ENCODE measurements at places on chromosomes 1 and 21.

DNA sequence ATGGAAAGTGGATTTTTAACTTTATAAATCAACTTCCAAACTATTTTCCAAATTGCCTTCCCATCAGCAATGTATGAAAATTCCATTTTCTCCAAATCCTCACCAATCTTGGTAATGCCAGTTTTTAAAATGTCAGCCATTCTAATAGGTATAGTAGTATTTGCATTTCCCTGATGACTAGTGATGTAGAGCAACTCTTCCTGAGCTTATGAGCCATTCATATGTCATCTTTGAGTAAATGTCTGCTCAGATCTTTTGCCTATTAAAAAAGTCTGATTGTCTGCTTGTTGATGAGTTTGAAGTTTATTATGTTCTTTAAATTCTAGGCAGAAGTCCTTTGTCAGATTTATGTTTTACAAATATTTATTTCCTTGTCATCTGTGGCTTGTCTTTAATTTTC is 54.7 kb downstream of the KDM1A start:
- no peak for DNase-seq

- DNase-seq = no peak
These were observed 59.0 kb upstream of the BCAR3 start for GRCh38 chr1:93740601-93741031.

- DNase-seq = no peak
These were observed 508.8 kb downstream of the PLPP3 start for GRCh38 chr1:56070601-56071000.

GRCh38 chr1:115136106-115136505 is 46.8 kb upstream of the TSPAN2 start:
- DNase-seq = no peak

GRCh38 chr1:204340081-204340889 is 19.4 kb downstream of the PLEKHA6 start:
- DNase-seq = no peak

DNA sequence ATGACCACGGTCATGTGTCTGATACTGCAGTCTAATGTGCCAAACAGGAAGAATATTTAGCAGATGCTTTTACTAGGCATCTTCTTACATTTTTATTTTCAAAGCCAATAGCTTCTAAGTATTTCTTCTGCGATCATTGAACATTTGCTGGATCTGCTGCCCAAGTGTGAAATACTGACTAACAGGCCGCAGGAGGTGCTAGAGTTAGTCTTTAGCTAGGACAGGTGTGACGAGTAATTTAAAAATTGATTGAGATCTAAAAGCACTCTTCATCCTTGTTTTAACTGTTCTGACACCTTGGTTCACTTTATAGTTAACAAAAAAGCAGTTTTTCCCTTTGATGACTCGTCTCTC is 748 bp upstream of the FAM78B start:
- no peak for DNase-seq

- DNase-seq = no peak
These were observed 21.9 kb upstream of the EPS8L3 start for GRCh38 chr1:109785446-109786111.

DNA sequence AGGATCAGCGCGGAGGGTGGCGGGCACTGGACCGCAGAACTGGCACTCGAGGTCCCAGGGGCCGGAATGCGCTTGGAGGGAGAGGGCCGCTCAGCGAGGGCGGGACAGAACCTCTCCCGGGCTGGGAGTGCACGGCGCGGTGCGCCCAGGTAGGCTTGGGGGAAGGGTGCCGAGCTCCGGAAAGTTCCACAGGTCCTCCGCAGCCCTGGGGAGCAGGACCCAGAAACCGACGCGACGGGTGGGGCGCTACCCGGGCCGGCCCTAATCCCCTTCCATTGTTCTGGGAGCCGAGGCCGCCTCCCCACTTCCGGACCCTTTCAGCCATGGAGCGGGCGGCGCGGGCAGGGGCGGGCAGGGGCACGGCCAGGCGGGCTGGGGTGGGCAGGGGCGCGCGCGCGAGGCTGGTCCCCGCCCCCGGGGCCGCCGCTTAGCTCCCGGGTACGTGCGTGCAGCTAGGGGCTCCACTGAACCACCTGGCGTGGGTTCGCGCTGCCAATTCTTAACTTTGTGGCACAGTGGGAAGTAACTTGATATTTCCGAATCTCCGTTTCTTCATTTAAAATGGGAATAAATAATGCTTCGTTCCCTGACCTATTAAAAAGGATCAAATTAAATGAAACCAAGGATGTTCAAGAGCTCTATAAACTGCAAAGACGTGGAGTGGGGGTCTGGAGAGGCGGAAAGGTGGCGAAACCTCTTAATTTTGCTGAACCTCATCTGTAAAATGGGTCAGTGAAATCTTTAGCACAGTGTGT is 20.7 kb downstream of the LGR6 start:
- DNase-seq = no peak

- DNase-seq = no peak
These were observed 25.7 kb downstream of the WARS2 start for GRCh38 chr1:119114786-119115185.

GRCh38 chr21:43619856-43620255 is 39.4 kb downstream of the HSF2BP start:
- no peak for DNase-seq
